ENCODE measurements at places on chromosomes 16 and 17.

DNA sequence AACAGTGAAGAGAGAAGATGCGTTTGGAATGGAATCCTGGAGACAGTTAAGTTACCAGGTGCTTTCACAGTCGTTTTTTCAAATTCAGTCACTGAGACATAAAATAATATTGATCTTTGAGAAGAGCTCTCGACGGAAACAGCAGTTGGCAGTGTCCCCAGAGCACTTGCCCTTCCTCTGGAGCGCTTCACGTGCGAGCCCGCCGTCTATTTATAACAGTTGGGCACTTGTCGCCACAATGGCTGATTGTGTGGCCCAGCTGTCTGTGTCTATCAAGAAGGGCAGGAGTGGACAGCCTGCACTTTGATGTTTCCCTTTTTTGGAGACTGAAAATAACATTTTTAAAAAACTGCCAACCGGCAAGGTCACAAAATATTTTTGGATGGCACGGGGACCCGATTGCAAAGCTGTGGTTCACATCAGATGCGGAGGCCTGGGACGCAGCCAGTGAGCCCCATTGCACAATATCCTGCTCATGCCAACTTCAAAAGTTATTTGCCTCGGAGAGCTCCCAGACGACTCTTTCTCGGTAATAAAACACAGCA lies 62.9 kb downstream of the ADCY9 start:
- no peak for DNase-seq

- no peak for DNase-seq
Observed at GRCh38 chr17:65527381-65527780, 34.1 kb downstream of the AXIN2 start.

GRCh38 chr16:59242556-59242955 lies 508.4 kb upstream of the GOT2 start:
- no peak for DNase-seq

- DNase-seq = no peak
Observed at GRCh38 chr16:11329071-11329491, 16.2 kb upstream of the RMI2 start.

- DNase-seq = no peak
Observed at GRCh38 chr16:35252356-35252936, 1793.0 kb downstream of the TP53TG3F start.

DNA sequence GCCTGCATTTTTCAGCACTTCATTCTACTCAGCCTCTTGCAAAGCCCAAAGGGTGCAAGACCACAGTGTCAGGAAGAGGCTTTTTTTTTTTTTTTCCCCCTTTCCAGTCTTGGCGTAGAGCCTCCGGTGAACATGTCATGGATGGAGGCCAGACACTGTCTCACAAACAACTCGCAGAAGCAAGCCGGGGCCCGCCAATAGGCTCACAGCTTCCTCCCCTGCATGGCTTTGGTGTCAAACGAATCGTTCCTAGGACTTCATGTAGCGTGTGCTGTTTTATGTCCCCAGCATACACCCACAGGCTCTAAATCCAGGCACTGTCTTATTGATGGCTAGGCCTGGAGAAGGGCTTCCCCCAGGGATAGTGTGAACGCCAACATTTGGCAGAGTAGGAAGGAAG lies 457.7 kb upstream of the MAF start:
- no peak for DNase-seq

GRCh38 chr17:8275421-8276290 lies 12.8 kb upstream of the RANGRF start:
- no peak for DNase-seq

- no peak for DNase-seq
Observed at GRCh38 chr17:67047382-67047781, 3.0 kb downstream of the CACNG1 start.

- no peak for DNase-seq
Observed at GRCh38 chr16:71439523-71439922, 2.3 kb downstream of the TLE7 start.

GRCh38 chr17:45995627-45996270 lies 3.3 kb upstream of the STH start:
- DNase-seq = no peak

Data from cortex of kidney (tissue), 1 donor.